HTR-8/SVneo (cell line): ENCODE measurements at places on chromosomes 11 and 22.
A peak's percentile ranks its signal among the peaks of the same experiment; 100 is the strongest.

DNA sequence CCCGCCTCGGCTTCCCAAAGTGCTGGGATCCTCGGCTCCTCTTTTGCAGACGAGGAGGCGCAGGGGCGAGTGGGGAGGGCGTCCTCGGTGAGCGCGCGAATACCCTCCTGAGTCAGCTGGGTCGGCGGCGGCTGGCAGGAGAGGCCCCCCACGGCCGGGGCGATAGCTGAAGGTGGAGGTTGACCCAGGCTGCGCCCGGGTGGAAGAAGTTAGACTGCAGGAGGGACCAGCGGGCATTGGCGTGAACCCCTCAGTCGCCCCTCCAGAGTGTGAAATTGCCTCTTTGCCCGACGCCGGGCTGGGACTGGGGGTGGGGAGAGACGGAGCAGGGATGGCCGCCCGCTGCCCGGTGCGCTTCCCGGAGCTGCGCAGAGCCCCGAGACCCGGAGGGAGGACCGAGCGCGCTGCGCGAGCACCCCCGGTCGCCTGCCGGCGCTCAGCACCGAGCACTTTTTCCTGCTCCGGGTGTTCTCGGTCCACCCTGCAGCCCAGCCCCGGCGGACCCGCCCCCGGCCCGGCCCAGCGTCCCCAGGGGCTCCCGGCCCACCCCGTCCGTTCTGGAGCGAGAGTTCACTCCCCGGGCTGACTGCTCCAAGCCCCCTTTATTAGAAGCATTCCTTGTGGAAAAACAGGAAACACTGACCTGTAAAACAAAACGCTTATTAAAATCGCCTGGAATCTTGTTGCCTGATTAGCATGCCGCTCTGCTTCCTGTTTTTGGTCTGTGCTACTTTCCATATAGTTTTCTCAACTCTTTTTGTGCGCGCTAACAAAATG is 13.7 kb upstream of the CPT1A start:
- no peak for DNase-seq

GRCh38 chr11:129320494-129320893 is 55.2 kb upstream of the BARX2 start:
- DNase-seq, result no peak

DNA sequence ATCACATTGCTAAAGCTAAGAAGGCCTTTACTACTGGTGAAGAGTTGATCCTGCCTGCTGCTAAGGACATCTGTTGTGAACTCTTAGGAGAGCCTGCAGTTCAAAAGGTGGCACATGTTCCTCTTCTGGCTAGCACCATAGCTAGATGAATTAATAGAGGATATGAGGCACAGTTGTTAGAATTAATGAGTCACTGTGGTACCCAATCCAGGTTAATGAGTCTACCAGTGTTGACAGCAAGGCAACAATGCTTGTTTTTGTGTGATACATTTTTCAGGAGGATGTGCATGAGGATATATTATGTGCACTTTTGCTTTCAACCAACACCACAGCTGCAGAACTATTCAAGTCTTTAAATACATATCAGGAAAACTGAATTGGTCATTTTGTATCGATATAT is 12.0 kb downstream of the C11orf58 start:
- DNase-seq, result no peak

DNA sequence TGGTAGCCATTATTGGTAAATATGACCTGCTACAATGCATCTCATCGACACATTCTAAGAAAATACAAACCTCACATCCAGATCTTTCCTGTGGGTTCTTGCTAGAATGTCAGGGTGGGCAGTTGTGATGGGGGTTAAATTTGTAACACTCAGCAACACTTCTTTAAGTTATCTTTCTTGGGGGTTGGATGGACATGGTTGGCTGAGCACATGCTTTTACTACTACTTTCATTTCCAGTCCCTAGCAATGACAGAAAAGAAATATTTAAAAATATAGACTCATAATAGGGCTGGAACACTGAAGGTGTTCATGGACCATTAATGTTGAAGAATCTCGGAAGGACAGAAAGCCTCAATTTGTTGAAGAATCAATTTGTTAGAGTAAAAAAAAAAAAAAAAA is 57.6 kb downstream of the APOL3 start:
- DNase-seq, result no peak

- DNase-seq, result no peak
Observed at GRCh38 chr22:33476206-33476605, 418.0 kb upstream of the SYN3 start.

GRCh38 chr11:45921561-45922424 is 663 bp upstream of the LARGE2 start:
- no peak for DNase-seq

GRCh38 chr11:13271060-13271693 is 6.4 kb upstream of the BMAL1 start:
- DNase-seq, result no peak

DNA sequence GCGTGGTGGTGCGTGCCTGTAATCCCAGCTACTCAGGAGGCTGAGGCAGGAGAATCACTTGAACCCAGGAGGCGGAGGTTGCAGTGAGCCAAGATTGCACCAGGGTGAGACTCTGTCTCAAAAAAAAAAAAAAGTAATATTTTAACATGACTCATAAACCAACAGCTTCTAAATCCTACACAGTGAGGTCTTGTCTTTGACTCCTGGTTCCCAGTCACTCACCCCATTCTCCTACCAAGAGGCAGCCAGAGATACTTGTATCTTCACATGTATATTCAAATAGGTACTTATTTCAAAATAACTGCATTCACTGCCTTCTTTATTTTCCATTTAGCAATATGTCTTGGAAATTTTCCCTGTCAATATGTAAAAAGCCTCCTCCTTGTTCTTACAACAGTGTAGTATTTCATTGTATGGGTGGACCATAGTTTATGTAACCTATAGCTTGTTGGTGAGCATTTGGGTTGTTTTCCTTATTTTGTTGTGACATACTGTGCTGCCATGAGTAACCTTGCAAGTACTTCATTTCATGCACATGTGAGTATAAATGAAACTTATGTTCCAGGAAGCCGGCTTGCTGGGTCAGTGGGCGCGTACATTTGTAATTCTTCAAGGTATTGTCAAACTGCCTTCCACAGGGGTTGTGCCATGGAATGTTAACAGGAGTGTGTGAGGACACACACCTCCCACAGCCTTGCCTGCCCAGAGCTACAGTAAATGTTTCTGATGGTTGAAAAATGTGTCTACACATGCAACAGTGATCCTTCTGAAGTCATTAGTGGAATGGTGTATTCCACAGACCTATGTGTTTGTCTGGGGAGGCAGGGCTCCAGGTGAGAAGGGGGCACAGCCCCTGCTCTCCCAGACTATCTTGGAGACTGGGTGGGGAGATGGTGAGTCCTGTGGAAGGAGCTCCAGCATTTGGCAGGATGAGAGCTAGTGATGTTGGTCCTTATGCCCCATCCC is 47.9 kb downstream of the OSBP2 start:
- DNase-seq, result no peak

GRCh38 chr11:69630017-69630416 is 10.9 kb upstream of the CCND1 start:
- no peak for DNase-seq

GRCh38 chr11:121645596-121645995 is 192.8 kb upstream of the SORL1-AS1 start:
- DNase-seq, result no peak

GRCh38 chr11:109229682-109230081 is 192.3 kb upstream of the C11orf87 start:
- no peak for DNase-seq

- DNase-seq, result no peak
Observed at GRCh38 chr11:111561306-111561705, 20.8 kb downstream of the LAYN start.

DNA sequence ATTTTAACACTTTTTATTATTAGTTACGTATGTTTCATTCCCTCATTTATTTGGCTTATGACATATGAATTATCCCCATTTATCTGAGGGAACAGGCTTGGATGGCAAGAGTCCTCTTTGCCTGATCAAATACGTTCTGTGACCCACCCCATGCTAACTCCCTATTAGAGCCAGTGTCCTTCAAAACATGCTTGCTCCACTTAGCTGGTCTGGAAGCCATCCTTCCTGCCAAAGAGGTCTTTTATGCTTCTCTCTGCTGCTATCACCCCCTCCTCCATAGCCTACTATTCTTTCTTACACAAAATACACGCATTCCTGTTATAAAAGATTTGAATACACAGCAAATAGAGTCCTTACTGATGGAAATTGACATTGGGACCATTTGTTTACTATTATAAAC is 6.4 kb downstream of the COA4 start:
- DNase-seq, result no peak

- DNase-seq, result no peak
Observed at GRCh38 chr11:61377461-61378160, 14.8 kb upstream of the TMEM216 start.

DNA sequence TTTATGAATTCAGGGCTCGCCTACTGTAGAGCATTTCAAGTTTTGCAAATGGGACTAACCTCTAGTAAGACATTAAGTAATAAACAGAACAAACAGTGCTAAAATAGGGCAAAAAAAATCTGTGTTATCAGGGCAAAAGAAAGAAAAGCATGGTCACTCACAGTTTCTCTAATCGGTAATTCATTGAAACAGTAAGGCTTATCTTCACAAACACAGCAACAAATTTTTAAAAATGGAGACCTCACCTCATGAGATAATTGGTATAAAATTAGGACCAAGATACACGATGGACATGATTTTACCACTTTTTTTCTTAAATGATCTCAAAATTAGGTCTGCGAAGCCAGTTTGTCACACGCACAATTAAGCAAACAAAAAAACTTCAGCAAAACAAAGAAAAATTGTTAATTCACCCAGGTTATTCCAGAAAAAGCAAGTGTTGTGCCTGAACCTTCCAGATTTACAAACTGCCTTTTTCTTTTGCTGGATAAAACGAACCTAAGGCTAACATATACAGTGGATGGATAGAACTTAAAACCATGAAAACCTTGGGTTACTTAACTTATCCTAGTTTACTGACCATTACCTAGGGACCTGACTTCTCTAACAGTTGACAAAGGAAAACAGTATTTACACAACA is 1.4 kb downstream of the TMEM123 start:
- DNase-seq, result no peak

DNA sequence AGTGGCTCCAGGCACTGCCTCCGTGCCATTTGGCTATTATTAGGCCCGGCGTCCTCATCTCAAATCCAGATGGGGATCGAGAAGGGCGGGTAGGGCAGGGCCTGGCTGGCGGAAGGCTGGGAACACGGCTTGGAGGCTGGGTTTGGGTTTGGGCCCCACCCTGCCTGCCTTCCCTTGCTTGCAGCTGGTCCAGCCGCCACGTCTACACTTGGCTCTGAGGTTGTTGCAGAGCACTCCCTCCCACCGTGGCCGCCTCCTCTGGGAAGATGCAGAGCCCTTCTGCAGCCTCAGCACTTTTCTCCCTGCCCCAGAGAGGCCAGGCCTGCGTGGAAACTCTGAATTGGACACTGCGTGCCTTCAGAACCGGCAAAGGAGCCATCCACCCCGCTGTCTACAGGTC is 5.2 kb upstream of the SMTN start:
- DNase-seq, result no peak

GRCh38 chr22:48842583-48842945 is 985.1 kb downstream of the BRD1 start:
- DNase-seq, result no peak

DNA sequence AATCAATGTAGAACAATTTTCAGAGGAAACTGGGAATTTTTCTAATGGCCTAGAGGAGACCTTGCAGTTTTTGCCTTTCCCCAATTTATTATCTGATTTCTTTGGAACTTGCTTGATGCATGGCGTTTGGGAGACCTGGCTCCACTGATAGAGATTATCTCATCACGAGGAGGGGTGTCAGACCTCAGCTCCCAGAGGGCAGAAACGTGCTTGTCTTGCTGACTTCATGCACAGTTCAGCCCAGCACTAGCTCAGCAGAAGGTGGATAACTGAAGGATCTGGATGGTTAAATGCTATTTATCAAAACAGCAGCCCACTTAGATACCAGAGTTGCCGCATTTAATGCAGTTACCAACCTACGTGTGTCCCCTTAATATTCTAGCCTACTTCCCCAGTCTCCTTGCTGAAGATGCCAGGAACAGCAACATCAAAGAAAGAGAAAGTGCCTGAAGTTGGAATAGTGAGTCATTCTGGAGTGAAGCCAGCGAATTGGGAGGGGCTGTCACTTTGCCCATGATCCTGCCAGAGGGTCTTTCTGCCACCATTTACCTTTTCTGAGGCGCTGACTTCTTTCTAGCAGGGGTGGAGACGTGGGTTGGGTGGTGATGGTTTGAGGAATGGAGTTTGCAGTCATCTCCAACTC is 133.5 kb upstream of the CADM1 start:
- DNase-seq, result no peak

DNA sequence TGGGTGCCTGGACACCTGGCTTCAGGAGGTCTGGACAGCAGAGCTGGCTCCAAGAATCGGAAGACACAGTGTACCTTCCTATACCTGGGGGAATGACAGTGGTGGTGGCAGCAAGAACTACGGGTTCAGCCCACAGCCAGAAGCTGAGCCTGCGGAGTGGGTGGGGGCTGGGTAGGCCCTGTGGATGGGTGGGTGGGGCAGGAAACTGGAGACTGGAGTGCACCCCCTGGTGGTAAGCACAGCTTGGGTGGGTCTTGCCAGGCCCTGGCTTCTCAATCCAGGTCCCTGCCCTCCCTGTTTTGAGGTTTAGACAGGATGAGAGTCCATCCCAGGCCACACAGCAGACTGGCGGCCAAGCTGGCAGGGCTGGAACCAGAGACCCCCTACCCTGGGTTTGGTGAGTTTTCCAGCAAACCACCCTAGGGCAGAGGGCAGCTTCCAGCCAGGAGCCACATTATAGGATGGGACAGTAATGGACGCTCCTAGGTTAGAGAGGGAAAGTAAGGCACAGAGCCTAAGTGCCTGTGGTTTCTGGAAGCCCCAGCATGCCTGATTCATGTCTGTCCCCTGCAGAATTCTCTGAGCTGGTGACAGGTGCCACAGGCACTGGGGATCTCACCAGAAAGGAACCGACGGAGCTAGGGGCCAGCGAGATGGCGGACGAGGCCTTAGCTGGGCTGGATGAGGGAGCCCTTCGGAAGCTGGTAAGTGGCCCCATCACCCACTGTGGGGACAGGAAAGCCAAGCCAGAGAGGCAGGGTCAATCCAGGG is 1.7 kb downstream of the SMTN start:
- peak; percentile 42 for DNase-seq

- no peak for DNase-seq
Observed at GRCh38 chr11:104663190-104664140, 234.8 kb downstream of the CASP12 start.

- no peak for DNase-seq
Observed at GRCh38 chr11:126459691-126460281, 104.3 kb downstream of the ST3GAL4 start.

- no peak for DNase-seq
Observed at GRCh38 chr22:36699915-36700314, 3.6 kb downstream of the CACNG2 start.

GRCh38 chr11:122785031-122785541 is 53.2 kb upstream of the CRTAM start:
- DNase-seq, result no peak

DNA sequence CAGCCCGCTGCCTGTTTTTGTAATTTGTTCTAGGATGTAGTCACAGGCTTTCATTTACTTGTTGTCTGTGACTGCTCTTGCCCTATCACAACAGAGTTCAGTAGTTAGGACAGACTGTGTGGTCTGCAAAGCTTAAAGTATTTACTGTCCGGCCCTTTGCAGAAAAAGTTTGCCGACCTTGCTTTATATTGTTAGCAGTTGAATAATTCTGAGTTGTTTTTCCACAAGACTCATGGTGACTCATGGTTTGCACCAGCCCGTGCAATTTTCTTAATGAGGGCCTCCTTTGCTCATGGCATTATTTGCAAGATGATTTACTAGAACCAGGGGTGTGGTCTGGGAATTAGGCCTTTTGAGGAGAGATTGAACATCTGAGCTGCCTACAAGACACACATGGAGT is 110.6 kb downstream of the SCN3B start:
- DNase-seq, result no peak

GRCh38 chr22:48827904-48828555 is 999.6 kb downstream of the BRD1 start:
- DNase-seq, result no peak

- DNase-seq, result no peak
Observed at GRCh38 chr11:1333091-1333772, 23.8 kb upstream of the TOLLIP start.
